ENCODE measurements at places on chromosomes 3 and 15.

DNA sequence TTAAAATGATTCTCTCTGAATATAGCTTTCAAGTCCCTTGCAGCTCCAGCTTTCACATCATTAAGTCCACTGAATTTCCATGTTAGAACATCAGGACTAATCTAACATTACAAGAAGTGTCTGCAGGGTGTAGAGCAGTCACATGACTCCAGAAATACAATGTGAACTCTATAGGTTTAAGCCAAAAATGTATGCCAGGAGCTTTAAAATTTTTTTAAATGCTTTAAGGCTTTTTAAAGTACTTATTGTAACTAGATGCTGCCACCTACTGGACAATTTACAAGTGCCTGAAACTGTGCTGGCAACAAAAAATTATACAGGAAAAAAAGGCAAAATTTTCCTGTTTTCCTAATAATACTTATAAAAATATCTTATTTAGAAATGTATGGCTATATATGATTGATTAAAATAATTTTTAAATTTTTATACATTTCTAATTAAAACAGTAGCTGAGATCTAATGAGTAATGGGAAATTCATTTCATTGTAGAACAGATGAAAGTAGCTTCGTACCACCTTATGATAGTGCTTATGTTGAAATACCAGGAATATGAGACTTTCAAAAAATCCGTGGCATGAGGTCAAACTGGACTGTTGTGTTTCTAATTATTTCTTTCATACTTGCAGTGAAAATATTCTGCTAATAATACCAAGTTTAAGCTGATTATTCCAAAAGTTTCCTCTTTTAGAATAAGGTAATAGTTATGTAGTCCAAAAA lies 25.7 kb downstream of the FSIP1 start:
- DNase-seq = no peak

DNA sequence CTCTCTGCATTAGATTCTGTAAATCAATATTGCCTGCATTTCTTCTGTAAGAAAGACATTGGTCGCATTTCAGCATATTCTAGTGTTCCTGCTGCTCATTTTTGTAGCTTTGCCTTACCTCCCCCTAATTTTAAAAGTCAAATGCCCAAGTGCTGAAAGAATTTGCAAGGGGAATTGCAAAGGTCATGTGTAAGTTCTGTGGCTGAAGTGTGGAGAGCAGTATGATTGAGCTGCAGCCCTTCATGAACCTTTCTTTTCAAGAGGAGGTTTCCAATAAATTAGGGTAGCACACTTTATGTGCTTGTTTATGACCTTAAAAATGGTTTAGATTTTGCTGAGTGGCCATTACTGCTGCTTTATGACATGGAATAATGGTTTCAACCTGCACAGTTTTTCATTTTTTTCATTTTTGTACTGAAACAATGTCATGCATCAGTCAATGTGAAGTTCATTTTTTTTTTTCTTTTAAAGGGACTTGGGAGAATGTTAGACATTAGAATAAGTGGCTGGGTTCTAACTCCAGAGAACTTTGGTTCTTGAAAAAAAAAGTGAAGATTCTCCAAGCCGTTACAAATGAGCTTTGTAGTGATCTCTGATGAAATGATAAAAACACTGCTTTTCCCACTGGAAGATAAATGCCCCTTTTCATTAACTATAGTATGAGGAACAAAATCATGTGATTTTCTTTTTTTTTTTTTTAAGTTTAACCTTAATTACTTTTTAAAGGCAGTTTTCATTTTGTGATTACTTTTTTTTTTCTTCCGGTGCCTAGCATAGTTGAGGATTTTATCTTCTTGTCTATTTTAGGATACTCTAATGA lies 99.6 kb downstream of the MITF start:
- no peak for DNase-seq

DNA sequence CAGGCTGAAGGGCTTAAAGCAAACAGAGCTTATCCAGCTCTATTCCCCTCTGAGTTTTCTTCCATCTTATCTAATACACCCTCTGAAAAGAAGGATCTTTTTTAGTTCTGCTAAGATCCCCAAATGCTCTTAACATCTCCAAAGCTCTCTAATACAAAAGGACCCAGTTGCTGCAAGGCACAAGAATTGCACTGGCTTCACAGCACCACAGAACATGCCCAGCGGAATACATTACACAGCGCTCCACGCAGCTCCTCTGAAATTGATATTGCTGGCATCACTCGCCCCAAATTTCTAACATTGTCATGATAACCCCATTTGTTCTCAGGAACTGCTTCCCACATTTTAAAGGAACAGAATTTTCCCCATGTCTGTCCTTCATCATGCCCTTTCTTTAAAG lies 210.1 kb downstream of the RORA start:
- no peak for DNase-seq

DNA sequence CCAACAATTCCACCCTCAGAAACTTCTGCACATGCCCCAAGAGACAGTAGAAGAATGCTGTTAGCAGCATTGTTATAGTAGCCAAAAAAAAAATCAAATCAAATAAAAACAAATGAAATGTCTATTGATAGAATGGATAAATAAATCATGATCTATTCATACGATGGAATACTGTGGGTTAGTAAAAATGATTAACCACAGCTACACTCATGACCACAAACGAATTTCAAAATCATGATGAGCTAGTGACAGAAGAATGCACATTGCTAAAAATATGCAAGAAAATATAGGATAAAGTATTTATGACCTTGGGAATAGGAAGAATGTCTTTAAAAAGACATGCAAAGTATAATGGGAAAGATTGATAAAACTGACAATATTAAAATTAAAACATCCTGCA lies 57.5 kb upstream of the ACAN start:
- DNase-seq = no peak

GRCh38 chr3:4071481-4072184 lies 231.5 kb upstream of the SETMAR start:
- DNase-seq = no peak

GRCh38 chr15:98282656-98283332 lies 322.3 kb downstream of the ARRDC4 start:
- DNase-seq = no peak

DNA sequence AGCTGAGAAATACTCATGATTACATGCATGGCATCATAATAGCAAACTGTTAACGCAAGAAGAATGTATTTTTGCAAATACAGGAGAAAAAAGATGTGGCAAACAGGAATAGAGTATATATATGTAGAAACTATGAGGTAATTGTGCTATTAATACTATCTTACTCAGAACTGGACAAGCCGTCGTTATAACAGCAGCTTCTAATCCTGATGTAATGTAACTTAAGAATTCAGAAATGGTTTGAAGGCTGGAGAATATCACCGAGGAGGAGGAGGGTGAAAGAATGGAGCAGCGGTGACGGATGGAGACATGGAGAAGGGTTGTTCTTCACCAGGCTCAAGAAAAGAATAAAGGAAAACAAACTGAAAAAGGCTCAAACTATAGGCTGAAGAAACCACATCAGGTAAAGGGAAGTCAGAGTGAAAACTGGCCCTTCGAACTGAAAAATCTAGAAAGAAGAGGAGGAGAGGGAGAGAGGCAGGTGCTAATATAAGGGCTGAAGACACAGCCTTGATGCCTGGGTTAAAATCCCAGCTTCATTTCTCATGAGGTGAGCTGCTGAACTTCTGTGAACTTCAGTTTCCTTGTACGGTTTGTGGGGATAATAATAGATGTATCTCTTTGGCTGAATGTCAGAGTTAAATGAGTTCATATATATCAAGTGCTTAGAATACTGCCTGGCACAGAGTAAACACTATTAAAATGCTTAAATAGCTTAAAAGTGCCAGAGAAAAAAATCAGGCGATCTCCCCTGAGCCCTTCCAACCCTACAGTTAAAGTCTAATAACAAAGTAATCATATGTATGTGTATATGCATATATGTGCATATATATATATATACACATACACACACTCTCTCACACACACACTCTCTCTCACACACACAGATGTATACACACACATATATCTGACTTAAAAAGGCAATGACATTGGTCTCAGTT lies 43.9 kb downstream of the GOLIM4 start:
- no peak for DNase-seq

- peak; percentile 90 for DNase-seq
Measured at GRCh38 chr3:24496529-24497482, 2.2 kb upstream of the THRB start.

GRCh38 chr3:17972476-17972875 lies 230.0 kb upstream of the TBC1D5 start:
- DNase-seq = no peak

- DNase-seq = no peak
Measured at GRCh38 chr3:117622171-117622841, 912.7 kb downstream of the TUSC7 start.

GRCh38 chr3:127808197-127808596 lies 14.1 kb downstream of the MGLL start:
- no peak for DNase-seq

GRCh38 chr3:151567477-151567876 lies 106.6 kb upstream of the IGSF10 start:
- no peak for DNase-seq

- no peak for DNase-seq
Measured at GRCh38 chr3:46070595-46071093, 43.4 kb upstream of the XCR1 start.

- no peak for DNase-seq
Measured at GRCh38 chr3:193132241-193132640, 108.8 kb upstream of the PLAAT1 start.

- no peak for DNase-seq
Measured at GRCh38 chr3:98743071-98743470, 20.1 kb upstream of the ST3GAL6 start.

DNA sequence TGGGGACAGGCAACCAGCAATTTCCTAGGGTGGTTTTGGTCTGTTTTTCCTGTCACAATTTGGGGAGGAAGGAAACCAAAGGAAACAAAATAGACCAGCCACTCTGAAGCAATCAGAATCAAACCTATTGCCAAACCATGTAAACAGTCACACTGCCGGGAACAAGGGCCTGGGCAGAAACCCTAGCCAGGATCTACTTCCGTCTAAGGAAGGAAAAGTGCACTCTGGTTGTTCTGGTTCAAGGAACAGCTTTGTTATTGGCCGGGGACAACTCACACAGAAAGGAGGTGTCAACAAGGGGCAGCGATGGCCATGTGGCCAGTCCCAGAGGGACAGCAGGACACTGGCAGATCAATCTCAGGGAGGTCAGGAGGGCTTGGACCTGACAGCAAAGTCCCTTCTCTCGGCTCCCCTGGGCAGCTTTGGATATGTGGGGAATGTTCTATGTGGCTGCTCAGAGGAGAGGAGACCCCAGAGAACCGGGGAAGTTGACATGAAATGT lies 17.5 kb upstream of the RAD18 start:
- no peak for DNase-seq

- no peak for DNase-seq
Measured at GRCh38 chr3:158663246-158663645, 9.2 kb downstream of the LXN start.

All from left lobe of liver (tissue), 2 donors.